ENCODE measurements at places on chromosomes 4 and X. TPM values are rescaled to one million over a fixed set of nuclear protein-coding genes. Genes with fewer than 3 reads are reported as not detected.

DNA sequence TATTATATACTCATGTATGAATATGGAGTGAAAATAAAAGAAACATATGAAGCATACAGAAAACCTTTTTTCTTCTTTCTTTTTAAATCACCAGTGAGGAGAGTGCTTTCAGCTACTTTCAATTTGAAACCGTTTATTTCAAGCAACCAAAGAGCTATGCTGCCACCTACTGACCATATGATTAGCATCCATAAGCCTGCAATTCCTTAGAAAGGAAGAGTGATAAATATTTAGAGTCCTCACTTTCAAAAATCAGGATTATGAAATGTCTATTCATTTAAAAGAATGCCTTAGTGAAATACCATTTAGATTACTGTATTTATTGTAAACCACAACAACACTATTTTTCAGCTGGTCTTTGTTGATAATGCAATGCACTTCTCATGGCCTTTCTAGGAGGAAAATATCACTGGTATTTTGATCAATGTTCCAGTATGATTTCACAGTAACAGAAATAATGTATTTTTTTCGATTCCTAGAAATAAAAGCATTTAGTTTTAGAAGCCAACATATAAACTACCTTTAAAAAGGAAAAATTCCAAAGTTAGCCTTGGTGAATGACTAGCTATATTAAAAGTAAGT lies 667.6 kb downstream of the PCDH18 start:
- no peaks in the 10 kb centered on the region for H3K36me3 ChIP-seq
- H3K4me1 ChIP-seq = no peaks in the 10 kb centered on the region
- no peak overlapping the region for H3K4me3 ChIP-seq
- H3K27ac ChIP-seq = no peak overlapping the region
- DNase-seq = no peak

GRCh38 chr4:158209825-158210807 lies at the start of gene TMEM144:
TSS of gene TMEM144 (plus strand) at chr4:158210486. CDS start at chr4:158212668, 2,182 bp downstream.
- H3K27ac ChIP-seq = no peak within 1 kb of the TSS
- peaks cover 14% of the 10 kb centered on the region for H3K27me3 ChIP-seq
- H3K36me3 ChIP-seq = no peaks in the 10 kb centered on the region
- peak within 1 kb of the TSS; percentile 47 for H3K4me3 ChIP-seq
- no peak for DNase-seq

The NUDT9 gene
- total RNA-seq = 4.4 TPM

DNA sequence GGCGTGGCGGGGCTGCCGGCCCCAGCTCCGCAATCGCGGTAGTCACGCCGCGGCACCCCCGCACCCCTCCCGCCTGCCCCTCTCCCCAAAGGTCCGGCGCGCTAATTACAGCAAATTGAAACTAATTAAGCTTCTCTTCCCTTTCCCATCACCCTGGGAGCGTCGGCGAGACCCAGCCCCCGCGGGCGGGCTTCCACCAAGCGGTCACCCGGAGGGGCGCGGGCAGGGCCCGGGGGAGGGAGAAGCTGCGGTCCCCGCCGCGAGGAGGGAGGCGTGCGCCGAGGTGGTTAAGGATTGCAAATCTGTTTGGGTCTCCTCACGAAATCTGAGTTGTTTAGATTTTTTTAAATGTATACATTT lies 13.1 kb downstream of the ARX start:
- no peak for DNase-seq
- no peak overlapping the region for H3K4me3 ChIP-seq
- peaks cover 23% of the 10 kb centered on the region for H3K27me3 ChIP-seq
- peaks cover 2% of the 10 kb centered on the region for H3K4me1 ChIP-seq
- H3K27ac ChIP-seq = no peak overlapping the region

GRCh38 chrX:39835776-39836175 lies 262.0 kb downstream of the BCOR start:
- H3K36me3 ChIP-seq = no peaks in the 10 kb centered on the region
- no peaks in the 10 kb centered on the region for H3K27me3 ChIP-seq
- H3K4me3 ChIP-seq = no peak overlapping the region
- no peak for DNase-seq
- no peaks in the 10 kb centered on the region for H3K4me1 ChIP-seq
- H3K27ac ChIP-seq = no peak overlapping the region

The HDAC8 gene
- 5.8 TPM for total RNA-seq

GRCh38 chrX:154019061-154019621 lies 561 bp downstream of the IRAK1 start:
- H3K27me3 ChIP-seq = no peaks in the 10 kb centered on the region
- peak overlapping the region; percentile 57 for H3K4me3 ChIP-seq
- peaks cover 40% of the 10 kb centered on the region for H3K4me1 ChIP-seq
- peaks cover 27% of the 10 kb centered on the region for H3K36me3 ChIP-seq
- peak overlapping the region; percentile 61 for H3K27ac ChIP-seq

GRCh38 chrX:31316340-31316991 lies 244.6 kb upstream of the FTHL17 start:
- H3K36me3 ChIP-seq = no peaks in the 10 kb centered on the region
- H3K4me1 ChIP-seq = no peaks in the 10 kb centered on the region

DNA sequence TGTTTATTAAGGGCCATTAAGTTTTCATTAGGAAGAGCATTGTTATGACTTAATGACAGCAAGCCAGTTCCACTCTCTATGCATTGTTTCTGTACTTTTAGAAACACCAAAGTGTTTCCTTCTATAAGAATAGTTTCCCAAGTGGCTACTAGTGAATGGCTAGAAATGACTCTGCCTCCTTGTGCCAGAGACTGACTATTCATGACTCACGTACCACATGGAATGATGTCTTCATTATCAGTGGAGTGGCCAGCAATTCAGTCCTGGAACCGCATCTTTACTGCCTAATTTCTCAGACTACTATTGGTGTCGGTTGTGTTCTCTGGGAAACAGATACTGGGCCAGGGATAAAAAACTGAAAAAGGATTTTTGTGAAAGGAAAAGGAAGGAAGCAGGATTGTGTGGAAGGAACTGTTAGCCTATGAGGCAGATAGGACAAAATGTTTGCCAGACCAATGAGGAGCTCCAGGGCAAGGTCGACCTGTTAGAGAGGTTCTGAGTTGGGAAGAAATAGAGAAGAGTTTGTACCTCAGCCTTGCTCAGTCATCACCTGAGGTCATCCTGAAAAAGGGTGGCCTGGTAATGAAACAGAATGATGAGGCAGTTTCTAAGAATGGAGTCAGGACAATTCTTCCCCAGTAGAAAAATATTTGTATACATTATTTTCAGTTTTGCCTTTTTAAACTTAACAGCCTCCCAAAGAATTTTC lies 218.6 kb downstream of the SPCS3 start:
- H3K27ac ChIP-seq = no peak overlapping the region
- H3K4me3 ChIP-seq = no peak overlapping the region
- no peaks in the 10 kb centered on the region for H3K27me3 ChIP-seq
- H3K4me1 ChIP-seq = no peaks in the 10 kb centered on the region

- H3K4me3 ChIP-seq = no peak overlapping the region
- no peaks in the 10 kb centered on the region for H3K36me3 ChIP-seq
- no peak overlapping the region for H3K27ac ChIP-seq
- H3K4me1 ChIP-seq = no peaks in the 10 kb centered on the region
- no peak for DNase-seq
Observed at GRCh38 chr4:8644461-8644891, 51.9 kb downstream of the CPZ start.

The NEUROG2 gene
- not detected for total RNA-seq

Data from CD4-positive, alpha-beta T cell (primary cell).